ENCODE measurements at places on chromosomes 2 and 18. TPM values are rescaled to one million over a fixed set of nuclear protein-coding genes. Genes with fewer than 3 reads are reported as not detected.

Gene DIPK1C
- total RNA-seq, result 6.1 TPM

Gene ICOS
- total RNA-seq, result not detected

Gene EVA1A
- 6.9 TPM for total RNA-seq

Gene SAG
- 0.18 TPM for total RNA-seq

Gene ASAP2
- total RNA-seq, result 12.1 TPM

Gene FAM117B
- total RNA-seq, result 2.5 TPM

Gene ZNF532
- total RNA-seq, result 46.2 TPM

GRCh38 chr18:24064391-24065100 lies 50.0 kb downstream of the TTC39C start:
- no peaks in the 10 kb centered on the region for H3K4me1 ChIP-seq
- no peaks in the 10 kb centered on the region for H3K36me3 ChIP-seq
- H3K27me3 ChIP-seq, result no peaks in the 10 kb centered on the region
- no peak overlapping the region for H3K4me3 ChIP-seq
- no peak for DNase-seq

GRCh38 chr2:176158855-176159662 lies 2.0 kb downstream of the HOXD3 start:
- peaks cover 51% of the 10 kb centered on the region for H3K4me1 ChIP-seq
- DNase-seq, result no peak
- H3K4me3 ChIP-seq, result no peak overlapping the region
- peaks cover 3% of the 10 kb centered on the region for H3K36me3 ChIP-seq
- no peak overlapping the region for H3K27ac ChIP-seq

DNA sequence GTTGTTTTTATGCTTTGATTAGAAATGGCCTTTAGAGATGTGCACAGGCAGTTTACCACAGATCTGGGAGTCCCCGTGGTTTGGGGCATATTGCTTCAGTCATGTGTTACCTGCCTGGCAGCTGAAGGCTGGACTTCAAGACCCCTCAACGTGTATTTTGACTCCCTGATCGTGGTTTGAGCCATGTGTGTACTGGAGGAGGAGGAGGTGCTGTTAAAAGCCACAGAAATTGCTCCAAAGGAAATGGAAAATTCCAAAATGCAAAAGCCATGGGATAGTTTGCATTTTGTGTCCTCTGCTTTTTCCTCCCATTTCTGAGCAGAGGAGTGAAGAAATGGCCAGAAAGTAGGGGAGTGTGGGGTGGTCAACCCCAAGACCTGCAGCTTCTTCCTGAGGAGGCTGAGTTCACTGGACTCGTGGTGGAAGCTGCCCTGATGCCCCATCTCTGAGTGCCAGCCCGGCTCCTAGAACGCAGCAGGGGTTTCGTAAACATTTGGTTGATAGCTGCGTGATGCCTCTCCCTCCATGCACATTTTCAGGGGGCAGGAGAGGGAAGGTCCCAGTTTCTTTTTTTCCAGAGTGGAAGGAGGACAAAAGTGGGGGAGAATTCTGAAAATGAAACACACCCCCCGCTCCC lies 45.7 kb downstream of the ITGB1BP1 start:
- H3K4me1 ChIP-seq, result peaks cover 31% of the 10 kb centered on the region
- peak overlapping the region; percentile 55 for H3K27ac ChIP-seq
- DNase-seq, result no peak
- no peaks in the 10 kb centered on the region for H3K27me3 ChIP-seq
- H3K4me3 ChIP-seq, result no peak overlapping the region

GRCh38 chr18:32446780-32447179 lies 23.9 kb downstream of the GAREM1 start:
- H3K4me1 ChIP-seq, result no peaks in the 10 kb centered on the region
- no peak overlapping the region for H3K27ac ChIP-seq
- no peaks in the 10 kb centered on the region for H3K36me3 ChIP-seq
- no peaks in the 10 kb centered on the region for H3K27me3 ChIP-seq

DNA sequence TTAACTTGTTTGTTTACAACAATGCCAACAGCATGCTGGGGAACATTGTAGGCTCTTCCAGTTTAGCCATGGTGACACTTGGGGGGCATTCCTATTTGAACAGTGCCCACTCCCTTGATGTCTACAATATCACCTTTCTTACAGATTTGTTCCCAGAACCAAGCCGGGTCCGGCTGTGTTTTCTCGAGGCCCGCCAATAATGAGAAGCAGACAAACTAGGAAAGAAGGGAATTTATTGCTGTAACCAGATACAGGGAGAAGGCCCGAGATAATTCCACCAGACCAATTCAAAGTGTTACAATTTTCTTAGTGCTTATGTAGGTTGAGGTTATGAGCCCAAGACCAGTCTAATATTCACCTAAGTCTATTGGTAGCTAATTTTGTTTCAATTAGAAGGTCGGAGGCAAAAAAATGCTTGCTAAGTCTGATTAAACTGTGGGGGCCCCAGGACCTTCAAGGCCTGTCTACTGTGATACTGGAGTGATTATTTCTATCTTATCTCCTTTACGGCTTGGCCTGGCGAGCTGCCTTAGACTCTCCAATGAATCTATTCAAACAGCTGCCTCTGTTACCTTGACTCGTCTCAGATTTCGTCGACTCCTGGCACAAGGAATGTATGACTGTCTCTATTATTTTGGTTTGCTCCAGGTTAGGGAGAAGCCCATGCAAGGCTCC lies 59.1 kb upstream of the PSME4 start:
- no peaks in the 10 kb centered on the region for H3K27me3 ChIP-seq
- no peak overlapping the region for H3K4me3 ChIP-seq
- no peaks in the 10 kb centered on the region for H3K36me3 ChIP-seq
- H3K4me1 ChIP-seq, result peaks cover 9% of the 10 kb centered on the region

DNA sequence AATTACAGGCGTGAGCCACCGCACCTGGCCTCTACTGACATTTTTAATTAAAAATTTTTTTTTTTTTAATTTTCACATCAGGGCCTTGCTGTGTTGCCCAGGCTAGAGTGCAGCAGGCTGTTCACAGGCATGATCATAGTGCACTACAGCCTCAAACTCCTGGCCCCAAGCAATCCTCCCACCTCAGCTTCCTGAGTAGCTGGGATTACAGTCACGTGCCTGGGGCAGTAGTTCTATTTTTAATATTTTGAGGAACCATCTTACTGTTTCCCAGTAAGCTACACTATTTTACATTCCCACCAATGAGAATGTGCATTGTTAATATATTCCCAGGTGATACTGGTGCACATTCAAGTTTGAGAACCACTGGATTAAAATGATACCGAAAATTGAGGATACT lies 92.7 kb downstream of the WDSUB1 start:
- DNase-seq, result no peak
- H3K27me3 ChIP-seq, result no peaks in the 10 kb centered on the region
- peaks cover 30% of the 10 kb centered on the region for H3K4me1 ChIP-seq
- H3K36me3 ChIP-seq, result peaks cover 38% of the 10 kb centered on the region
- no peak overlapping the region for H3K4me3 ChIP-seq

DNA sequence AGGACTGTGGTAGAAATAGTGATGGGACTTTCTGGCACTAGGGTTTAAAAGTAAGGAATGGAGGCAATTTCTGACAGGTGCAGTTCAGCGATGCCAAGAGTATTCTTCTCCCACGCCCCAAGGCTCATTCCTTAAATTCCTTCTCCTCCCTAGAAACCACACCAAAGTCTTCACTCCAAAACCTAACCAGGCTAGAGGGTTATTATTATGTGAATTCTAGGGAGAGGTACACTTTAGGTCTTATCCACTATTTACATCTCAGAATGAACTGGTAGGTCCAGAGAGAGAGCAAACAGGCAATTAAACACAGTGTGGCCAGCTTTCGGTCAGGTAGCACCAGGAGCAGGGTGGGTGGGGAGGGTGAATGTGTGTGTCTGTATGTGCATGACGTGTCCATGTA lies 11.4 kb downstream of the IL1F10 start:
- no peak overlapping the region for H3K4me3 ChIP-seq
- H3K27ac ChIP-seq, result no peak overlapping the region
- no peaks in the 10 kb centered on the region for H3K36me3 ChIP-seq
- peak; percentile 16 for DNase-seq
- H3K27me3 ChIP-seq, result no peaks in the 10 kb centered on the region

GRCh38 chr2:126275098-126275497 lies 380.9 kb upstream of the GYPC start:
- H3K27ac ChIP-seq, result no peak overlapping the region
- no peaks in the 10 kb centered on the region for H3K4me1 ChIP-seq
- H3K27me3 ChIP-seq, result no peaks in the 10 kb centered on the region
- DNase-seq, result no peak

- DNase-seq, result no peak
- no peak overlapping the region for H3K4me3 ChIP-seq
- H3K4me1 ChIP-seq, result no peaks in the 10 kb centered on the region
- H3K27ac ChIP-seq, result no peak overlapping the region
- H3K36me3 ChIP-seq, result no peaks in the 10 kb centered on the region
Measured at GRCh38 chr2:17605696-17606095, 65.2 kb downstream of the VSNL1 start.

All from muscle of leg (tissue), 16 donors.